ENCODE measurements at places on chromosomes 11 and 22.

GRCh38 chr11:130023204-130023603 lies 20.6 kb upstream of the PRDM10 start:
- DNase-seq = peak; percentile 63

DNA sequence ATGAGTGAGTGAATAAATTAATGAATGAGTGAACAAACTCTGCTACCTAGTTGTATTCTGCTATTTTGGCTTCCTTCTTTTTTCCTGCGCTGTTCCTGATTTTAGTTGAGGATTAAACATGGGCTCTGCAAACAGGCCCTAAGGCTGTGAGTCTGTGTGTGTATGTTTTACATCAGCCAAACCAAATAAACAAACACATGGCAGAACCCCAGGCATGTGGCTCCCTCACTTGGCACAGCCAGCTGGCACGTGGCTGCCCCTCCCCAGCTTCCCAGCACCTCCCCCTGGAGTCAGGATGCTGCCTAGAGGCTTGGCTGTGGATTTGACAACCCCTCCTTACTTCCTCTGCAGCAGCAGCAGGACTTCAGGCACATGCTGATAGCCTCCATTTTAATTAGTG lies 593.2 kb downstream of the INSC start:
- DNase-seq = peak; percentile 76

DNA sequence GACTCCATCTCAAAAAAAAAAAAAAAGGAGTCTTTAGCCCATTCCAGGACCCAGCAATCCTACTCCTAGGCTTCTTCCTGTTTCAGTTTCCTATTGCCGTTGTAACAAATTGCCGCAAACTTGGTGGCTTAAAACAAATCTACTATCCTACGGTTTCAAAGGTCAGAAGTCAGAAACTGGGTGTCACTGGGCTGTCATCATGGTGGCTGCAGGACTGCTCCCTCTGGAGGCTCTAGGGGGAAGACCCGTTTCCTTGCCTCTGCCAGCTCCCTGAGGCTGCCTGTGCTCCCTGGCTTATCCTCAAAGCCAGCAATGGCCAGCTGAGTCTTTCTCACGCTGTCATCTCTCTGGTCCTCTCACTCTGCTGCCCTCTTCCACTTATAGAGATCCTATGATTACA lies 8.7 kb upstream of the DAGLA start:
- no peak for DNase-seq

DNA sequence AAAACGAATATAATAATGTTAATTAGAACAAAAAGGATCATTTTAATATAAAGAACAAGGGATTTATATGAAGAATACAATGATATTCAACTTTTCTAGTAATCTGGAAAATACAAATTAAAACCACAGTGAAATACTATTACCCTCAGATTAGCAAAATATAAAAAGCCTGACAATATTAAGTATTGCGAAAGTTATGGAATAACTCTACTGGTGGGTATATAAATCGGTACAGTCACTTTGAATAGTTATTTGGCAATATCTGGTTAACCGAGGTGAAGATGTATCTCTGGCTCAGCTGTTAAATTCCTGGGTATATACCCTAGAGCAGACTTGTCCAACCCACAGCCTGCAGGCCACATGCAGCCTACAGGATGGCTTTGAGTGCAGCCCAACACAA lies 118.8 kb downstream of the ATM start:
- no peak for DNase-seq

- DNase-seq = no peak
Measured at GRCh38 chr11:74784234-74784633, 35.6 kb downstream of the RNF169 start.

DNA sequence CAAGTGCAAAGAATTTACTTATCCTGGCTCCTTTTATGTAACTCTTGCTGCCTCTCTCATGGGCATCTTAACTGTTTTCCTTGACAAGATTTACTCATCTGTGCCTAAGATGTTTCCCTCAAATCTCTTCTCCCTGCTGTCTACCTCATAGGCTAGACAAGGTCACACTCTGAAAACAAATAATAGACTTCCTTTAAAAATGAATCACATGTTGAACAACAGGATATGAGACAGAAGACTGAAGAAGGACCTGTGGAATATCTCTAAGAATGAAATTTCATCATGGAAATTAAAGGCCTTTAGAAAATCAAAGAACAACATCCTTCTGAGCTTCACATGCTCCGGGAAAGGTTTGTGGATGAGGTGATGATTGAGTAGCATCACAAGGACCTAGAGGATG lies 6.0 kb upstream of the SCGB2A2 start:
- DNase-seq = no peak

GRCh38 chr11:121246769-121247035 lies 45.9 kb upstream of the SC5D start:
- no peak for DNase-seq

DNA sequence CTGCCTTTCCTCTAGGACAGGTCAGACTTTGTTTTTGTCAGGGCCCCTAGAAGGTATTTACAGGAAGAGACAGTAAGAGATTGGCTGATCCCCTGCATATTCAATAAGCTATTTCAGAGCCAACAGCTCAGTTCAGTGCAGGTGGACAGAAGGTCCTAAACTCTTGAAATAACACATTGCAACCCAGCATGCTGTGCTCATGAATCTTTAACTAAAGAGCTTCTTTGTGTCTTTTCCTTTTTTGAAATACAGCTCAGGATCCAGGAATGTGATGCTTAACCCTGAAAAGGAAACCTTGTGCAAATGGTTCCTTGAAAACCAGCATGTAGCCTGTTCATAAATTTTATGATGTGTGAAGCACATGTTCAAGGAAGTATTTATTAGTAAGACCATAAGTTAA lies 43.9 kb downstream of the BBOX1 start:
- DNase-seq = peak; percentile 37

GRCh38 chr11:115256397-115257197 lies 247.6 kb downstream of the CADM1 start:
- DNase-seq = no peak
